ENCODE measurements at places on chromosomes 7 and 10.

DNA sequence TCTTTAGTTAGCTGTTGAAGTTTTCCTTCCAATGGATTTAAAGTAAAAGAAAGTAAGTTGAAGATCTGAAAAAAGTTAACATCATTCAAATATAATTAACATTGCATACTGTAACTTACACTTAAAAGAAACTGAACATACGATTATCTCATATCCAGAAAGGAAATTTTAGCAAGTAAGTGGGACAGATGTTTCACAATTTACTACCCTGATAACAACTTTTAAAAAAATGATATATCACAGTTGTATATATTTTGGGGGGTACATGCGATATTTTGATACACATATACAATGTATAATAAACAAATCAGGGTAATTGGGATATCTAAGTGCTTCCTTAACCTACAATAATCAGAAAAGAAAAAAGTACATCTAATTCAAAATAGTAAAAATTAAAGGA is 44.2 kb downstream of the ASZ1 start:
- DNase-seq = no peak

- no peak for DNase-seq
Measured at GRCh38 chr7:40509287-40509996, 374.6 kb downstream of the SUGCT start.

GRCh38 chr7:2856388-2857169 is 12.5 kb upstream of the GNA12 start:
- no peak for DNase-seq

GRCh38 chr10:90394311-90394710 is 463.5 kb downstream of the HTR7 start:
- peak; percentile 31 for DNase-seq

DNA sequence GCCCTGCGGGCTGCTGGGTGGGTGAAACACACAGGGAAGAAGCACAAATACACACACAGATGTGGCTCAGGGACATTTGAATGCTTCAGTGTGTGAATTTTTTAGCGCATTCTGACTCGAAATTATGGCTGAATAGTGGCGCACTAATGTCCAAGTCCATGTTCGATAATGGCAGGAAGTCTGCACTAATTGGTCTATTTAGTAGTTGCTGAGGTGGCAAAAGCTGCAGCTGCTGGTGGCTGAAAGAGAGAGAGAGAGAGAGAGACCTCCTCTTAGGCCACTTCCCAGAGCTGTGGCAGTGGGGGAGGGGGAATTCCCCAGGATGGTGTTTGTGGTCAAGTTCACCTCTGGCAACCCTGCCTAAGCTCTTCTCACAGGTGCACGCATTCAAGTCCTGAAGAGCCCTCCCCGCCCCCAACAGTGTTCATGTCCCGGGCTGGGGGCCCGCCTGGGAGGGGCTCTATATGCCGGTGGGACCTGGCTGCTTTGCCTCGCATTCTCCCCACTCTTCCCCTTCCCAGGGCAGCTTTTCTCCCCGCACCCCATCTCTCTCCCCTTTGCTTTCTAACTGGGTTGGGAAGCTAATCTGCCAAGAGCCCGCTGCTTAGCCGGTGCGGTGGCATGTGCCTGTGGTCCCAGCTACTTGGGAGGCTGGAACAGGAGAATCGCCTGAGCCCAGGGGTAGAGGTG is 6.0 kb upstream of the MNX1 start:
- no peak for DNase-seq

- DNase-seq = no peak
Measured at GRCh38 chr10:124566222-124566888, 104.7 kb downstream of the LHPP start.

DNA sequence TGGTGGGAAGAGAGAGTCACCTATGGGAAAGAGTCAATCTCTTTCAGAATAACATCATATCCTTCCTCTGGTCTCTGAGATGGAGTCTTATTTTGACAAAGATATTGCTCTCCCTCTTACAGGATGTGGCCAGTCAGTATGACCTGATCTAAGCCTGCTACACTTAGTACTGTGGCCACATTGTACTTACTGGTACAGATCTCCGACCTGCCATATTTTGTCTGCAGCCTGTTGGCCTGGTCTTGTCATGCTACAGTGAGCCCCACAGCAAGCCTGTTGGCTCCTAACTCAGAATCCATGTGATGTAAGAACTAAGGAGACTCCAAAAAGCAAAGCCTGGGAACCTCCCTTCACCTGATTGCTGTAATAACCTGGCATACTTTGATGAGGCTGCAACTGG is 377.8 kb downstream of the SFMBT2 start:
- no peak for DNase-seq

DNA sequence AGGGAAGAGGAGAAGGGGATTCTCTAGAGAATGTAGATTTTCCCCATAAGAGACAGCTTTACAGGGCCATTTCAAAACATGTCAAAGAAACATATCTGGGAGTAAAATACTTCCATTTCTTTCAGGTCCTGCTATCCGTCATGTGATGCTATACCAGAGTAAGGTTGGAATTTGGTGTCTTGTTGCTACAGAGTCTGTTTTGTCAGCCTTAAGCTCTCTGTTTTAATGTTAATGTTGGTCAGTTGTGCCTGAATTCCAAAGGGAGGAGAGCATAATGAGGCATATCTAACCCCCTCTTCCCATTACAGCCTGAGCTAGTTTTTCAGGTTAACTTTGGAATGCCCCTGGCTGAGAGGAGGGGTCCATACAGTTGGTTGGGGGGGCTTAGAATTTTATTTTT is 94.7 kb upstream of the CCDC71L start:
- DNase-seq = peak; percentile 26

DNA sequence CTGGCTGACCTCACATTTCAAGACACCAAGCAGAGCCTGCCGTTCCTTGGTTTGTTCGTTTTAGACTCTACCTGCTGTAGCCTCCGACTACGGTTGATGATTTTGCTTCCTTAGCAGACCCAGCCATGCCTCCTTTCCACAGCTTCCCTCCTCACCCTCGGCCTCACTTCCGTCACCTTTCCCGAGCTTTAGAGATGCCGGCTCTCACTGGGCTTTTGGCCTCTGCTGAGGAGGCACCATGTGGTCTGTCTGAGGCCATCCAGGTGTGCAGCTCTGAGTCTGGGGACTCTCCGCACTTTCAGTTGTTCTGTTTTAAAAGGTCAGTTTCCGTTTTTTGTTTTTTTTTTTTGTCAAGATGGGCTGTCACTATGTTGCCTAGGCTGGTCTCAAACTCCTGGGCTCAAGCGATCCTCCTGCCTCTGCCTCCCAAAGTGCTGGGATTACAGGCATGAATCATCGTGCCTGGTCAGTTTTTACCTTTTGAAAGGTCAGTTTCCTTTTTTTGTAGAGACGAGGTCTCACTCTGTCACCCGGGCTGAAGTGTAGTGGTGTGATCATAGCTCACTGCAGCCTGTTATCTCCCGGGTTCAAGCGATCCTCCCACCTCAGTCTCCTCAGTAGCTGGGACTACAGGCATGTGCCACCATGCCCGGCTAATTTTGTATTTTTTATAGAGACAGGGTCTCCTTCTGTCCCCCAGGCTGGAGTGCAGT is 11.7 kb downstream of the ORAI2 start:
- DNase-seq = no peak

Measured in HAP-1 (cell line).